LNCaP clone FGC (cell line): ENCODE measurements at places on chromosomes 7 and 10.

- DNase-seq: no peak
These were observed 117.7 kb upstream of the MBL2 start for GRCh38 chr10:52890281-52890680.

DNA sequence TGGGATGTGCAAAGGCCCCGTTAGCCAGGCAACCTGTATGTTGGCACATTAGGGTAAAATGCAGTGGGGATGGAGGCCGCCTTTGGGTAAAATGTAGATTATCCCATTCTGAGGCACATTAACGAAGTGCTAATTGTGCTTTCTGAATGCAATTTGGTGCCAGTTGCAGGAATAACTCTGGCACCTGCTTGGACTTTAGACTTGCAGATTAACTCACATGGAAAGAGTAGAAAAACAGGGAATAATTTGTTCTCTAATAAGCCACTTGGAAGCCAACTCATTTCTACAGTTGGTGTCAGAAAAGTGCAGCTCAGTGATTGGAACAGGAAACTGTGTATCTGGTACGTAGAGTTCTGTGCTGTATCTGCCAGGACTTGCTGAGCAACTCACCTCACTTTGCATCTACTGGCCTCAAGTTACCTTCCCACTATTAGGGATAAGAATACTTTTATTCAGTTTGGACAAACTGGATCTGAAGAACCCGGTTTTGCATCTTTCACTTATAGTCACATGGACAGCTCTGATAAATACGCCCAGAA is 377.4 kb upstream of the PODXL start:
- no peak for DNase-seq

- DNase-seq: no peak
These were observed 622.3 kb downstream of the SUGCT start for GRCh38 chr7:40757109-40757508.

DNA sequence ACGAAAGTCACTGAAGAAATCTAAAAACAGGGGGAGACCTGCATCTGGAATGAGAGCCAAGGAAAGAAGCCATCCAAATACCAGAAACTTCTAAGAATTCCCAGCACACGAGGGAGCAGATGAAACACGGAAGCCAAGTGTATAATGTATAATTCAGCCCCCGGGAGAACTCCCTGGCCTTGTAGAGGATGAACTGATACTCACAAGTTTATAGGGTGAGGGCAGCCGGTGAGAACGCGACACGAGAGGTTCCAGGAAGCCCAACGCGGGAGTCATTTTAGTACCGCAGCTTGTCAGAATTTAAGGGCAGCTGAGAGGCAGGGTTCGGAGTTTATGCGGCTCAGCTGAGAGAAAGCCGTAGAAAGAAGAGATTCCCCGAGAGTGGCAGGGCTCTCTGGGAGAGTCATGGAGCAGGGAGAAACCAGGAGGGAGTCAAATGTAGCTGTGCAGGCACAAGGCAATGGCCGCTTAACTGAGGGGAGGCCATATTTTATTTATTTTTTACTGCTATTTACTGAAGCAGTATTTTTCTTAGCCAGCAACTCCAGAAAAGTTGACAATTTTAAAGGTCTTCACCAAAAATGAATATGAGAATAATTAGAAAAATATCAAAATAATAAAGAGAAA is 164.0 kb downstream of the NPSR1 start:
- DNase-seq: no peak

DNA sequence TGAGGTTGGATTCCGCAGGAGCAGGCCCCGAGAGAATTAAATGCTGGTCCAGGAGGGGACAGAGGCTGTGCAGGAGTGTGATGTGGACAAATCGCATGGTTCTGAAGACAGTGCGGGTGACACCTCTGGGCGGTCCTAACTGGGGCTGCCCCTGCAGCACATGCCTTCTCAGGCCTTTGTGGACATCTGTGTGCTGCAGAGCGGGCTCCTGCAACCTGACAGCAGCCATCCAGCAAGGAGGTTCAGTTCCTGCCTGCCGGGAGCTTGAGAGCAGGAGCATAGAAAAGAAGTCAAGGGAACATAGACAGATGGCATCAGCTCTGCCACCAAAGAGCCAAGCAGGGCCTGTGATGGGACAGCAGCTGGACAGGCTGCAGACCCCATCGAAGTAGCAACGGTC is 135.9 kb upstream of the PPP2R2D start:
- no peak for DNase-seq

DNA sequence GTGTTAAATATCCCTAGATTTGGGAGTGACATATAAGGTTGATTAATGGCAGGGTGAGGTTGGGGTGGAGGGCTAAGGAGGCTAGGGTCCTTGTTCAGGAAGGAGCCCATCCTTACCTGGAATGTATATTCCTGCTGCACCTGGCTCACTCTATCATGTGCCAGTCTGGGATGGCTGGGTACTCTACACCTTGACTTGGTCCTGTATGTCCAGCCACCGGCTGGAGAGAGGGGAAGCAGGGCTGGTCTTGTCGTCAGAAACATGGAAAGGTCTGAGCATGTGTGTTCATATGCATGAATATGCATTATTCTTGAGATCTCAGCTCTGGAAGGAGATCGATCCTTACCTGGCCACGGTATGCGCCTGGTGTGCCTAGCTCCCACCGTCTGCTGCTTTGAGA is 33.2 kb downstream of the TMEM270 start:
- no peak for DNase-seq

GRCh38 chr10:33950206-33950605 is 615.7 kb upstream of the NRP1 start:
- no peak for DNase-seq

- no peak for DNase-seq
These were observed 24.5 kb downstream of the BLVRA start for GRCh38 chr7:43782768-43783555.

DNA sequence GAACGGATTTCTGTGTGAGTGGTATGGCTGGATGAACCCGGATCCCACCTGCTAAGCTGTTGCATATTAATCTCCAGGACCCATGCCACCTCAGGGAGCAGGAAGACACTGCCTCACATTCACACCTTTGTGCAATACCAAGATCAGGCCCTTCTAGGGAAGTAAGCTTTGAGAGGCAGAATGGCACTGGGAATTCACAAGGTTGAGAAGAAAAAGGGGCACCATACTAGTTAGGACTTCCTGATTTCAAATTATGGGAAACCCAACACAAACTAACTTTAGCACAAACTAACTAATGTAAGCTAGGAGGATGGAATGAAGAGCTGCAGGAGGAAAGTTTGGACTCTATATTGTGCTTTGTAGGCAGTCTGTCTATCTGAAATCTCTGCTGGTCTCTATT is 71.3 kb downstream of the TBXAS1 start:
- no peak for DNase-seq

GRCh38 chr7:27586825-27587224 is 75.9 kb downstream of the HIBADH start:
- no peak for DNase-seq

GRCh38 chr7:2261611-2262010 is 19.6 kb downstream of the NUDT1 start:
- no peak for DNase-seq

GRCh38 chr7:77855371-77856083 is 57.0 kb downstream of the PHTF2 start:
- DNase-seq: no peak

- DNase-seq: no peak
These were observed 33.7 kb upstream of the CREB5 start for GRCh38 chr7:28378574-28379149.

DNA sequence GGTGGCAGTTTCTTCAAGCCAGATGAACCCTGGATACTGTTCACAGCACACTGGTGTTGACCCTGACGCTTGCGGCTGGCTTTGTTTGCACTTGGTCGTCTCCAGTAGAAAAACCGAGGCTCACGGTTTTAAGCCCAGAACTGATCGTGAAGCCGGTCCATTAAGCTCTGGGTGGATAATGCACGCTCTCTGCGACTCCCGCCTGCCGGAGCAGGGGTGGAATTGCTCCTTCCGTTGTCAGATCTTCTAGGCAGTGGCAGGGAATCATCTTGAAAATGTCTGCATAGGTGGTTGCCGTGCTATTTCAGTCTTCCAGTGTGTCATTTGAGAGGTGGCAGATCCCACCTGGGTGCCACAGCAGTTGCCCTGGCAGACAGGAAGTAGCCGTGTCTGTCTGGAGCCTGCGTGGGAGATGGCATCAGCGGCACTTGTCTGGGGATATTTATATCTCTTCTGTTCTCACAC is 35.9 kb upstream of the AP5Z1 start:
- no peak for DNase-seq

- DNase-seq: no peak
These were observed at the start of gene ATRNL1 for GRCh38 chr10:115093286-115093775. ATRNL1 (plus strand) TSS chr10:115093365; CDS start chr10:115093751, 386 bp downstream.

- DNase-seq: no peak
These were observed 186.2 kb downstream of the USP6NL start for GRCh38 chr10:11425296-11425610.

GRCh38 chr7:41964849-41965745 is 262.2 kb upstream of the INHBA start:
- DNase-seq: no peak
